CD4-positive, CD25-positive, alpha-beta regulatory T cell (primary cell): ENCODE measurements at places on chromosomes 12 and 14.

DNA sequence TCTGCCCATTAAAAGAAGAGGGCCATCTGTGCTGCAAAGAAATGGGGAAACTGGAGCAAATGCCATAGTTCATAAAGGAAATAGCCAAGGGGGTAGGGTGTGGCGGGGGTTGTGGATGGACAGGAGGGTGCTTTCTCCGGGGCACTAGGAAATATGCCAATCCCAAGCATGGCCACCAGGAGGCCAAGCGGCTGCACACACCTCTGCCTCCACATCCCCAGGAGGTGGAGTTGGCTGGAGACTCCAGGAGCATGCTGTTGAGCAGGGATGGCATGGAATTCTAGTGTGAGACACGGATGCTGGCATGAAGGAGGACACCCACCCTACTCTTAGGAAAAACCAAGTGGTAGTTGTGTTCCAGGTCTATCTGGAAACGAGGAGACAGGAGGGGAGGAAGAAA, 25.2 kb downstream of the NID2 start:
- DNase-seq: peak; percentile 39

GRCh38 chr12:75865315-75865714, 166.3 kb downstream of the PHLDA1 start:
- no peak for DNase-seq

GRCh38 chr14:39266525-39266870, 32.8 kb downstream of the MIA2 start:
- DNase-seq: no peak

GRCh38 chr12:3580094-3580749, 89.2 kb downstream of the PRMT8 start:
- DNase-seq: no peak

- no peak for DNase-seq
Observed at GRCh38 chr14:99945732-99946651, 119.2 kb upstream of the EVL start.

- DNase-seq: no peak
Observed at GRCh38 chr12:98983647-98984046, 338.6 kb downstream of the APAF1 start.

DNA sequence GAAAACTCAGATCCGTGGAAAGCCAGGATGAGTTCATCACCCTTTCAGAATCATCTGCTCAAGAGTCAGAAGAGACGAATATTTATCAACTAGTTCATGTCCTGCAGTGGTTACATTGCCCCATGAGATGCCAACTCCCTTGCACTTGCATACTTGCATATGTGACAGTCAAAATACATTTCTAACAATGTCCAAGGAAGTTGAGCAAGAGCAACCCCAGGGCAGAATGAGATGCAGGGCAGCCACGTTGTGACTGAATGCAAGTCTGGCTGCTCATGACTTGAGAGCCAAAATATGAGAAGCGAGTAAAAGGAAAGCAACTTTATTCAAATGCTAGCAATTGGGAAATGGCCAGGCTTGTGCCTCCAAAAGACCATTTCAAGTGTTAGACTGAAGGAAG, 23.6 kb upstream of the UTP20 start:
- DNase-seq: no peak
